Fibroblast of gingiva (primary cell): ENCODE measurements at places on chromosomes 3 and 15.

GRCh38 chr3:129650256-129650872 lies 43.9 kb upstream of the PLXND1 start:
- DNase-seq, result peak; percentile 77

GRCh38 chr3:154745122-154745521 lies 315.1 kb upstream of the GPR149 start:
- no peak for DNase-seq

DNA sequence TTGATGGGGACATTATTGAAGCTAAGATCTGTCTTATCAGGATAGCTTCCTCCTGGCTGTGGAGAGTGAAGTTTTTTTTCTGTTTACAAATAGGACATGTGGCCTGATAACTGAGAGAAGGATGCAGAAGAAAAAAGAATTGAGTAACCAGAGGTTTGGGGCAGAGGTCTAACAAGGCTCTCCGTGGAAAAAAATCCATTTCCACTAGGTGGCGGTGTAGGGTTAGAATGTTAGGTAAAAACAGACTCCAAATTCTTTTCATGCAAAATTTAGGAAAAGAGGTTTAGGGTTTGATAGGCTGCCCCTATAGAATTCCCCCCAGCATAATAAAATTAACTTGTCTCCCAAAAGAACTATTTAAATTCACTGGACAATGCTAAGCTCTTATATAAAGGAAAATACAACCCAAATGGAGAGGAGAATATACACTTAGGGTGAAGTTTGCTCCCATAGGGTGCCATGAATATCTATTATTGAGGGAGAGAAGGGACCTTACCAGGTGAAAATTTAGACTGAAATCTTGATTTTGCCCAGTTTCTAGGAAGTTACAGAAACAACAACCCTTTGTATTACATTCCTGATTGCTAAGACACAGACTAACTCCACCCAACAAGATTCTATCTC lies 1560.4 kb downstream of the OTOL1 start:
- DNase-seq, result peak; percentile 49

DNA sequence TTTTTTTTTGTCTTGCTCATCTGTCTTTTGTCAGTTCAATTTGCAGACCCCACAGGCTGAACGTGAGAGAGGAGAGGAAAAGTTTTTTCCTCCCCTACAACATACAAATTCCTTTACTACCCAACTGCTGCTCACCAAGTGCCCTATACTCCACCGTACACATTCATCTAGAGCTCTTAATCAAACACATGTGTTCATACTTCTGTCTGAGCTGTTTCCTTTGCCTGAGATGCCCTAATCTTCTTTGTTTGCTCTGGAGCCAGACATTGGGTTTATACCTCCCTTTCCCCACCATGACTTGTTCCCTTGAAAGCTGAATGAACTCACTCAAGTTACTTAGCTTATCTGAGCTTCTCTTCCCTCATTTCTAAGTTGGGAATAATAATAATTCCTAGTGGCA lies 122.7 kb upstream of the RASGRP1 start:
- DNase-seq, result peak; percentile 33

GRCh38 chr15:62559381-62559733 lies 394.3 kb upstream of the C2CD4B start:
- DNase-seq, result no peak

GRCh38 chr3:115113367-115113766 lies 33.7 kb downstream of the ZBTB20 start:
- DNase-seq, result peak; percentile 30

DNA sequence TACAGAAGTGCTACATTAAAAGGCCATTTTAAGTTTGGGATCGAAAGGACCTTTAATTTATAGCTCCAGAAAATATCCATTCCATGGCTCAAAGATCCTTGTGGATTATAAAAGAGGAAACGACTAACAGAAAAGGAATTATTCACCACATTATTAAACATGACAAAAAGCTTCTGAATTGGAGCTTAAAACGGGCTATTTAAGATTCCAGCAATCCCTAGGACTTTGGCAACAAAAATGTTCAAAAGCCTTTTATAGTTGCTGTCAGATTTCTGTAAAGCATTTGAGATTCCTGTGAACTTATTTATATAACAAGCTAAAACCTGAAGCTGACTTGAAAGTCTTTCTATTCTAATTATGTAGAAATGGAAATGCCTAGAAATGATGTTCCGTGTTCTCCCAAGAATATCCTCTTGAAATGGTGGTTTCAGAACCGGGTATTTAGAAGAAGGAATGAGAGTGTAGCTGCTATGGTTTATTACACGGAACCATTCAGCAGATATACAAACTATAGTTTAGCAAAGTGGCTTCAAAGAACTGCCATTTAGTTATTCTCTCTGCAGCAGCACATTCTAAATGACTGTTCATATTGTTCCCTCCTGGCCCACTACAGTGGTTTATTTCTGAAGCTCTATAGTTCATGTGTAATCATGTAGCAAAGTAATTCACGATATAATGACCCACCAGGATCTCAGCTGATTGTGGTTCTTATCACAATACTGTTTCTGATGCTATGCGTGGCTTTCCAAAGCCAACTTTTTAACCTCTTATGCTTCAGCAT lies 961.7 kb downstream of the FHIT start:
- DNase-seq, result no peak

GRCh38 chr15:99414755-99415731 lies 150.7 kb upstream of the MEF2A start:
- DNase-seq, result no peak

GRCh38 chr15:71800835-71801745 lies 9.3 kb upstream of the NR2E3 start:
- DNase-seq, result peak; percentile 80
